Stimulated activated CD4-positive, alpha-beta T cell treated with anti-CD3 and anti-CD28 coated beads, Interleukin-2, amount 100 ng/mL, for 24 hours (primary cell): ENCODE measurements at places on chromosomes 4 and X.

DNA sequence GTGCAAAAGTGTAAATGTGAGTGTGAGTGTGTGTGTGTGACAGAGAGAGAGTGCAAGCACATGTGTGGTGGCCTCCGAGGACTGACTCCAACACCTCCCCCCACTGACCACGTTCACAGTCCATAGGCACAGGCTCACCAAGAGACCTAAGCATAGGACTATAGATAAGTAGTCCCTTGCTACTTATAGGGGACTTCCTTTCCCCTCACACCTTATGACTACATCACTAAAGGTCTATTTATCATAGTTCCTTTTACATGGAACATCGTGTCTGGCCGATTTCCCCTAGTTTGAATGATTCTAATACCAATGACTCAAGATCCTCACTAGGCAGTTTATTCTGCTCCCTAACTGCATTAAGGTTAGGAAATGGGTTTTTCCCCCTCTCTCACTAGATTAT, 17.8 kb downstream of the FRMPD3 start:
- DNase-seq: no peak

GRCh38 chrX:75327607-75328006, 53.7 kb downstream of the UPRT start:
- no peak for DNase-seq

- DNase-seq: no peak
These were observed 14.0 kb upstream of the TTC29 start for GRCh38 chr4:146959692-146960091.

- peak; percentile 27 for DNase-seq
These were observed 62.5 kb downstream of the WFS1 start for GRCh38 chr4:6332042-6332668.

GRCh38 chr4:178553201-178553600, 1111.0 kb upstream of the AGA start:
- DNase-seq: no peak

DNA sequence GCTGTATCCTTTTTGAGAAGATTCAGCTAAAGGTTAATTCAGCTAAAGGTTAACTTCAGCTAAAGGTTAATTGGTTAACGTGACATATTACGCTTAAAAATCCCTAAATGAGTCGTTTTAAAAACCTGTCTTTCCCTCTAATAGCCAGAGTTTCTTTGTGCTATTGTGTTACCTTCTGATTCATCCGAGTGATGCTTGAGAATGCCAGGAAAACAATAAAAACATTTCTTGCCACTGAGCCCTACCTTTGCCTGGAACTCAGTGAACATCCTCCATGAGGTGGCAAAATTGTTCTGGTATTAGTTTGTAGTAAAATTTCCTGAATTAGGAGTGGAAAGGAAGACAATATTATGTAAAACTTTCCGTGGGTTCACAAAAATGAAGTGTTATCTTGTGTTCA, 13.7 kb upstream of the TMPRSS11E start:
- no peak for DNase-seq

- no peak for DNase-seq
These were observed 204.1 kb upstream of the DMD start for GRCh38 chrX:33415459-33415858.

GRCh38 chr4:117010671-117011070, 74.7 kb downstream of the TRAM1L1 start:
- DNase-seq: no peak

GRCh38 chr4:134337574-134337973, 136.0 kb upstream of the PABPC4L start:
- DNase-seq: no peak

- no peak for DNase-seq
These were observed 460.7 kb upstream of the SMIM31 start for GRCh38 chr4:164293203-164293602.

- DNase-seq: no peak
These were observed 36.3 kb downstream of the SEC24B start for GRCh38 chr4:109469915-109470314.

DNA sequence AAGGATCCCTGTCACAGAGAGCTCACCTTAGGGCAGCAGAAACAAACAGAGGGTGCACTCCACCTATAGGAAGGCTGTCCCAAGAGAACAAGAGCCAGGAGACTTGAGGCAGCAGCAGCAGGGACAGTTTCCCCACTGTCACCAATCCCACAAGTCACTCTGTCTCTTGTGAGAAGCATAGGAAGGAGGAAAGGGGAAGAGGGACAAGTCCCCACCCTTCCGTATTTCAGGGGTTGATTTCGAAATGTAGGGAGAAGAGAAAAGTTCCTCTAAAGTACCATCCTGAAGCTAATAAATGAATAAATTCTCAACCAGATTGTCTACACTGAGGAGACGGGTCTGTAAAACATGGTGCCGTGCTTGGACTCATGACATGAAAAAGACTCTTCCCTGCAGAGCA, 9.5 kb upstream of the TLR8 start:
- DNase-seq: no peak

- no peak for DNase-seq
These were observed 287.7 kb upstream of the EMCN start for GRCh38 chr4:100805538-100805937.

- DNase-seq: no peak
These were observed 8.5 kb downstream of the FRMD7 start for GRCh38 chrX:132119283-132119682.

DNA sequence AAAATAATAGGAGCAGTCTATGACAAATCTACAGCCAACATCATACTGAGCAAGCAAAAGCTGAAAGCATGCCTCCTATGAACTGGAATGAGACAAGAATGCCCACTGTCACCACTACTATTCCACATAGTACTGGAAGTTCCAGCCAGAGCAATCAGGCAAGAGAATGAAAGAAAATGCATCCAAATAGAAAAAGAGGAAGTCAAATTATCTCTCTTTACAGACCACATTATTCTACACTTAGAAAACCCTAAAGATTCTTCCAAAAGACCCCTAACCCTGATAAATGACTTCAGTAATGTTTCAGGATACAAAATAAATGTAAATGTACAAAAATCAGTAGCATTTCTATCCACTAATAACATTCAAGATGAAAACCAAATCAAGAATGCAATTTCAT, 249.0 kb downstream of the STK32B start:
- no peak for DNase-seq

DNA sequence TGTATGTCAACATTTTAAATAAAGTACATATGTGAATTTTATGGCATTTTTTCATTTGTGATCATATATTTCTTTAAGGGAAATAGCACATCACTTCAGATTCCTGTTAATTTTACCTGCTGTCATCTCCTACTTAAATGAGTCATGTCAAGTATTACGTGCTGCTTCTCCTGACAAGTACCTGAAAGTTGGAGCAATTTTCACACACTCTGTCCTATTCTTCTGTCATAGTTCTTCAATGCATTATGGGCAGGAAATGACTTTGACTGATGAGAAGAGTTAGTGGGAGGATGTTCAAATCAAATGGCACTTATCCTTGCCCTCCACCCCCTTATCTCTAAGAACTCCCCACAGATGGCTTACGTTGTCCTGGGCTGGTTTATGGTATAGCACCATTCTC, 64.2 kb upstream of the SYTL5 start:
- DNase-seq: no peak

DNA sequence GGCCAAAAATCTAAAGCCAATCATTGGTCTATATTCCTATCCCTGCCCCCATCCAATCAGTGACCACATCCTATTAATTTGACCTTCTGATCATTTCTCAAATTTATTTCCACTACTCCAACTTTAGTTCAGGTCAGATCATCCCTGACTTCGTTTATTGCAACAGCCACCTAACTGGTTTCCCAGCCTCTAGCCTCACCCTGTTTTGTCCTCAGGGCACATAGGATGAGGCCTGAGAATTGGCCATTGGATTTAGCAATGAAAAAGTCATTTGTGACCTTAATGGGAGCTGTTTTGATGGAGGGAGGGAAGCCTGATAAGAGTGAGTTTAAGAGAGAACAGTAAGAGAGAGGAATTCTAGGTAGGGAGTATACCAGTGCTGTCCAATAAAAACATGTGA, 155.0 kb downstream of the AMMECR1 start:
- no peak for DNase-seq

DNA sequence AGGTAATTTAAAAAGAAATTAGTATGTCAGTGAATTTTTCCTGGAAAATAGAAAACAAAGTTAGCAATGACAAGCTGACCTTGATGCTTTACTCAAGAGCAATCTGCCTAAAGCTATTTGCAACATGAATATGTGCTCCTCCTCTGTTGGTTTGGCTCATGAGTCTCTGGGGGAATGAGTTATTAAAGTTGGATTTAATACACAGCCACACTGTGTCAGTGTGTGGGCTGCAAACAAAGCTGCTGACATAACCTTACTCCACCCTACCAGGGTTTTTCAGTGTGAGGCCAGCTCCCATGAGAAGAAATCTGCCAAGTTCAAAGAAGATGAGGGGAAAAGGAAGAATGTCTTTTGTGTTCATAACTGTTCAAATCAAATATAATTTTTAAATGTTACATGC, 280.5 kb downstream of the TLL1 start:
- no peak for DNase-seq

DNA sequence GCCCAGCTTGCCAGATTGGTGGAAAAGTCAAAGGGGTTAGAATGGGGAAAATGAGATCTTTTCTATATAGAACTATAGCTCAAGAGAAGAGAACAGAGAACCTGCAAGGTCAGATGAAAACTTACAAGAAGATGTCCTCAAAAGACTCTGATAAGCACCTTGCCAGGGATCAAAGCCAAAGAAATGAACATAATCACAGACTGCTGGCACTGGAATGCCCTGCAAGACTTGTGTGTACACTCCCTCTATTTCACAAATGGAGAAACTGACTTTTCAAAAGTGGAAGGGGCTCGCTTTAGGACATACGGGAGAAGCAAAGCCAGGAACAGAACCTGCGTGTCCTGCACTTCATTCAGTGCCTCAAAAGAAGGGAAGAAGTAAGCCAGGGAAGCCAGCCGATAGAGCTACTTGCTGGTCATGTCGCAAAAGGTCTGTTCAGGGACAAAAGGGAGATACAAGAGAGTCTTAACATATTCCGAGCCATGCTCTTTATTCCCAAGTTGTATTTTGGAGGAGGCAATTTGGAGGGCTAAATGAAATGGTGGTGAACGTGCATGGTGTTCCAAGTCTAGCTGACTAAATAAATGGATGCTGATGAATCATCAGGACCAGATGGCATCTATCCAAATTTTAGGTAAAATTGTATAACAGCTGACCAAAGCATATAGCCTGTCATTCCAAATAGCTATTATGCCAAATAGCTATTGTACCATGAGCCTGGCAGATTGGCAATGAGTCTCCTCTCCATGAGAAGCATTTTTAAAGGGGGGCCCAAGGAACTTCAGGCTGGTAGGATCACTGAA, 175.6 kb upstream of the GPC4 start:
- no peak for DNase-seq
